Activated T-cell treated with anti-CD3 and anti-CD28 coated beads for 4 hours (primary cell): ENCODE measurements at places on chromosomes 12 and 14.

GRCh38 chr14:96204151-96205058 is at the start of gene BDKRB2:
Gene BDKRB2 (plus strand): TSS chr14:96204839. CDS start chr14:96237108, 32,269 bp downstream.
- no peak for DNase-seq

GRCh38 chr12:68667896-68668295 is 18.9 kb upstream of the NUP107 start:
- DNase-seq: no peak

- no peak for DNase-seq
Measured at GRCh38 chr12:26512213-26512612, 316.8 kb downstream of the SSPN start.

DNA sequence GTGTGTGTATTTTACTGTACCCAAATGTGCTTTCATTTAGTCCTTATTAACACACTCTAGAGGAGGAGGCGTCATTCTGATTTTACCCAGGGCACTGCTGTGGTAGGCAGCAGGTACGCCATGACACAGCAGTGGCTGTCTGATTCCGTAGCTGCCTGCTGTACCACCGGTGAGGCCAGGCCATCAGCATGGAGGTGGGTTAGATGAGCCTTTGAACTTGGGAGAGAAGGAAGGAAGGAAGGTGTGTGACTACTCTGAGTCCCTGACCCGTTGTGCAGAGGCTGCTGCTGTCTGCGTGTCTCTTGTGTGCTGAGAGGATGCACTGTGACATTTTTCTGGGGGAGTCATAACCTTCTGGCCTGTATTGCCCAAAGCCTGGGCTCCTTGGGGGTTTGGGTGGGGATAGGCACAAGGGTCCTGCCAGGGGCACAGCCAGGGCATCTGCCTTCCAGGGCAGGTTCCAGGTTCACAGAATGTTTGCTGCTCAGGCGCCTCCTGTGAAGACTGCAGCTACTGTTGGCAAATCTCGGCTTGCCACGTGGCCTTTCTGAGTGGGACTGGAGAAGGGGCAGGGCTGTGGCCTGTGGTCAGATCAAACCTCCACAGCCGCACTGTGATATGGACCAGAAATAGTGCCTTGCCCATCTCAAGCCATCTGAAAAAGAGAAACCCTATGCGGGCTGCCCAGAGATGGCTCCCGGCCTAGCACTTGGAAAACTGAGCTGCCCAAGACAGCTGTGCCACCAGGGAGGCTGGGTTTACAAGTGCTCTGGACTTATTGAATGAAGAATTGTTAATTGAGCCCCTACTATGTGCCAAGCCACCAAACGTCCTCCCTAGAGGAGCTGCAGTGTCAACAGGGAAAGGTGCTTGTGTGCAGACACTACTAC is 47.1 kb downstream of the MLXIP start:
- no peak for DNase-seq

DNA sequence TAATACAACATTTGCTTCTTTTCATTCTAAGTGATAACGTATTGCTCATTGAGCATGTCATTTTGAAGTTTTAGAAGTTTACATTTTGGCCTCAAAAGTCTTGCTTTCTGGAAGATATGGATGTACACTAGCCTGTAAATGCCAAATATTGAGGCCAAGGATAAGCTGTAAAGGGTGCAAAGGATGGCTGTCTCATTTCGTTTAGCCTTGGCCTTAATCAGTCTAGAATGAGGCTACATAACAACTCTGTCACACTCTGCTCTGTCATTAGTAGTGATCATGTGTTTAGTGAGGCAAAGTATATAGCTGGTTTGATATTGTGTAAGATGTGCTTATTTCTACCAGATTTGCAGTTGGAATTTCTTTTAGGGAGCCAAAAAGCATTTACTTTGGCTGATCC is 344.5 kb downstream of the TMTC2 start:
- DNase-seq: no peak

DNA sequence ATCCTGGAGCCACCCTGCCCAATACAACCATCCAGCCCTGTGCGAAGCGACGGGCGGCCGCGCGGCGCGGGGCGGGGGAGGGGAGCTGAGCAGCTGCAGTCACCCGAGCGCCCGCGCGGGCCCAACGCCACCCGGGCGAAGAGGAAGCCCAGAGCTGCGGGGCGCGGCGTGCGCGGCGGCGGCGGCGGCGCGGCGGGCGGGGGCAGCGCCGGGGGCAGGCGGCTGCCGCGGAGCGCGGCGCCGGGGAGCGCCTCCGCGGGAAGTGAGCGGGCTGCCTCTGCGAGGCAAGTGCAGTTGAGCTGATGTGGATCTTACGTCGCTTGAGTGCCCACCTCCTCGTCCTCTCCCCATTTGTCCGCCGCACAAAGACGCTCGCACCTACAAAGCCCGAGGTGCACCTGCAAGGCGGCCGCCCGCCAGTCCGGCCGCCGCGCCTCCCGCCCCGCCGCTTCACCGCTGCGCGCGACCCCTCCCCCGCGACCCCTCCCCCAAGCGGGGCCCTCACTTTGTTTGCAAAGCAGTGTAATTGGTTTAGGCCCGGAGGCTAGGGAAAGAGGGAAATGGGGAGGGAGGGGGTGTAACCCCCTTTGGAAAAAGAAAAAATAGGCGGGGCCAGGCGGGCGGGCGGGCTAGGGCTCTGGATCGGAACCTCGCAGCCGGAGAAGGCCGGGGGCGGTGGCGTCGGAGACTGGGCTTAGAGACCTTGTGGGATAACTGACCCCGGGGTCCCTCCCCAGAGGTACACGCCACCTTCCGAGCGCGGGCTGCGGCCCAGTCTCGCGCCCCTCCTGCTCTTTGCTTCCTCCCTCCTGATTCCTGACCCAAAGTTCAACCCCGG is at the start of the genes FOXA1 and TTC6:
FOXA1 (minus strand) TSS at position 279 of the 838 bp plus-strand sequence; CDS start at position 2, 277 bp downstream.
TTC6 (plus strand) TSS at position 659 of the 838 bp plus-strand sequence. CDS start 26,436 bp downstream, outside the sequence.
- no peak for DNase-seq

- no peak for DNase-seq
Measured at GRCh38 chr14:83425706-83426105, 1892.1 kb upstream of the SEL1L start.

DNA sequence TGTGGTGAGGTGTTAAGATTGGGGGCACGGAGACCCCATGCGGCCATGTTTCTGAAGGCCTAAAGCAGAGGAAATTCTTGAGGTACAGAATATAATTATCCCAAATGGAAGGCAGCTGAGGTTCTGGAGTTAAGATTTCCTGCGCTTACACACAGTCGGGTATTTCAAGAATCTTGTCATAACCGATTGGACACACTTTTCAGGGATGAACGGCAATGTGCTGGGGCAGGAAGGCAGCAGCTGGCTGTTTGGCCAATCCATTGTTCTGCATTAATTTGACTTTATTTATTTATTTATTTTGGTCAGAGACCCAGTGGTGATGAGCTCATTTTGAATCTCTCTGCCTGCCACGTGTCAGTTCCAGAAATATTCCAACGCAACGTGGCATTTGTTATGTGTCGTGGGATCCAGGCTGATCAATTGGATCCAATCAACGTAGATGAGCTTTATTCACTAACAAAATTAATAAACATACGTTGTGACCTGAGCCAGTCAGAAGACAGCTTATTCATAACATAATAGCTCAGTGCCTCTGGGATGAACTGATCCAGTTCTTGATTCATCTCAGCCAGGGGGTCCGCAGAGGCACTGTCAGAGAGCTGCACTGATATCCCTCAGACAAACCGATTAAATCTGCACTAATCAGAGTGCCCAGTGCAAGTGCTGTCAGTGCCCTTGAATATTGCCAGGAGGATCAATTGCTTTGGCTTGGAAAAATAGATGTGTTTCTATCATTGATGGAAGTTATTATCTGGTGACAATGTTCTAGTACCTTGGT is 181.0 kb downstream of the KTN1 start:
- DNase-seq: no peak

DNA sequence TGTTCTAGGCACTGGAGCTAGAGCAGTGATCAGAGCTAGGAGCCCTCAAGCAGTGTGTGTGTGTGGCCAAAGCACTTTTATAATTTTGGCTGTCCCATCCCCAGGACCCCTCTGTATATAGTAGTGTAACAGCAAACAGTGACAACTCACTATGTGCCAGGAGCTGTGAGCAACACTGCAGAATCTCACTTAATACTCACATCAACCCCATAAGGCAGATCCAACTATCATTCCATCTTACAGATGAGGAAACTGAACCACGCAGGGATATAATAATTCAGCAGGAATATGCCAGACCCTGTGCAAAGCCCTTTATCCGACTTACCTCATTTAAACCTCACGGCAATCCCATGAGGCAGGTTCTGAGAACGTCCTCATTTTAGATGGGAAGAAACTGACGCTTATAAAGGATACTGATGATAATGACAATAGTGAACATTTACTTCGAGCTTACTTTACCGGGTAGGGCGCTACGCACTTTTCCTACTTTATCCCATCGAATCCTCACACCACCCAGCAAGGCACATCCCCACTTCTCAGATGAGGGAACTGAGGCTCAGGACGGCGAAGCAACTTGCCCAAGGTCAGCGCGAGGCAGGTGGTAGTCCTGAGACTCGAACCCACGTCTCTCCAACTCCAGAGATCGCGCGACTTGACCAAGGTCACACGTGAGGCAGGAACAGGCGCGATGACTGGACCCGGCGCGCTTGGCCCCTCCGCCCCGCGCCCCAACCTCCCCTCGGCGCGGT is 687 bp downstream of the RAB35 start:
- no peak for DNase-seq

DNA sequence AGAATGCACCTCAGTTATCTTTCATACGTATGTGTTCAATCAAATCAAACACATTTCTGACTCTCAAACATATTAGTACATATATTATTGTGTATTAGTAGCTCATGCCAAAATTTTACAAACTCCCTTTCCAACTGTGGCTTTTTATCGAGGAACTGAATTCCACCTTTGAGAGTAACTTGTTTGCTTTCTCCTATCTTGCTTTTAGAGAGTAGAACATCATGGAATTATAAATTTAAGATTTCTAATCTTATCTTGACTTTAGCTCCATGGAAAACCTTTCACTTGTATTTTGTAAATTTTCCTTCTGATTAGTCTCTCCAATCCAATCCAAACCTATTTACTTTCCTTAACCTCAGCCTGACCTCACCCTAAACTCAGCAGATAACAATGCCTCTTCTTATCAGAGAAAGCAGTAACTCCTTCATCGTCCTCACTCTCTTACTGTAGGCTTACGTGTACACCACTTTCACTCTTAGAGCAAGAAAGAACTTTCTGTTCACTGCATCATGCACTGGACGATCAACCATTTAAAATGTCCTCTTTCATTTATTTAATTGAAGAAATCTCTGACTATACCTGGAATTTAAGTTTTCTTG is 164.5 kb downstream of the TMTC3 start:
- no peak for DNase-seq

- no peak for DNase-seq
Measured at GRCh38 chr12:100737168-100737567, 57.4 kb upstream of the ANO4 start.

DNA sequence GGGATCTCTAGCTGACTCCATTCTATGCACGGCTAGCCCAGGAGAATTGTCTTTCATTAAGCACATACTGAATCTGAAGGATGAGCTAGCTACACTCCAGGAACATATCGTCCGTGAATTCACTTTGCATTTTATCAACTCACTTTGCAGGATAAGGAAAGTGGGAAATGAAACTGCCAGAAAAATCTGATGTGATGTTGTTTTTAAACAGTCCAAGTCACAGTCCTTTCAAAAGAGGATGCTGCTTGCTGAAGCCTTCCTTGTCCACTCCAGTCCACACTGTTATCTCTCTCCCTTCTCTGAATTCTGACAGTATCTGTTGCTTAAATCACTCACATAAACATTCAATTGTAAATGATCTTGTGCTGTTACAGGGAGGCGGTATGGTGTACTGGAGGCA is 12.7 kb upstream of the TMCC3 start:
- no peak for DNase-seq

DNA sequence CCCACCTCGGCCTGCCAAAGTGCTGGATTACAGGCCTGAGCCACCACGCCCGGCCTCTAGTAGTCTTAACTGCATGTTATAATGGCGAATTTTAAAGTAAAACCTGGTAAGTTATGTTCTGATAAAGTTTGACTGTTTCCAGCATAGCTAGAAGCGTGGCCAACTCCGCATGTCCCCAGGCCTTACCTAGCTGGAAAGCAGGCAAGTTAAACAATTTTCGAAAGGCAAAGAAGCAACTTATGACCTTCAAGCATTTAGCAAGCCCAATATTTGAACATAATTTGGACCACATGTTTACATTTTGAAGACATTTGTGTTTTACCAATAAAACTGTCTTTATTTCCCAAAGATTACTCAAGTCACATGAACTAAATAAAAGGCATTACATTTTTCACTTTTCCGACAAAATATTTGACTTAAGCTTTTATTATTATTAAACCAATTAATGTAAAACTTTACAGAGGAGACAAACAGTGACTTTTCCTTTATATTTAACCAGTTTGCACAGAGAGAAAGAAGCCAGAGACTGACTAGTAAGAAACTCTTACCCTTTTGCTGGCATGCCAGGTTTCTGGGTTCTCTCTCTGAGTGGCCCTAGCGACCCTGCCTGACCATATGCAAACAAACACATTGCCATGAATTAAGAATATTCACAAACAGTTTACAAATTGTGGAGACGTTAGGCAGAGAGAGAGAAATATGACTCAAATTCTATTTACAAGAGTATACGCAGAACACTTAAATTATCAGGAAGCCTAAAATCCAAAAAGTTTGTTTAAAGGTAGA is 106.3 kb downstream of the RIN3 start:
- DNase-seq: no peak

- DNase-seq: no peak
Measured at GRCh38 chr12:30197392-30198057, 413.8 kb upstream of the TMTC1 start.

GRCh38 chr12:131857908-131858850 is 30.0 kb downstream of the MMP17 start:
- DNase-seq: no peak

GRCh38 chr12:66141299-66141698 is 10.7 kb upstream of the LLPH start:
- no peak for DNase-seq

GRCh38 chr14:102140750-102141145 is 1.1 kb downstream of the WDR20 start:
- DNase-seq: no peak

DNA sequence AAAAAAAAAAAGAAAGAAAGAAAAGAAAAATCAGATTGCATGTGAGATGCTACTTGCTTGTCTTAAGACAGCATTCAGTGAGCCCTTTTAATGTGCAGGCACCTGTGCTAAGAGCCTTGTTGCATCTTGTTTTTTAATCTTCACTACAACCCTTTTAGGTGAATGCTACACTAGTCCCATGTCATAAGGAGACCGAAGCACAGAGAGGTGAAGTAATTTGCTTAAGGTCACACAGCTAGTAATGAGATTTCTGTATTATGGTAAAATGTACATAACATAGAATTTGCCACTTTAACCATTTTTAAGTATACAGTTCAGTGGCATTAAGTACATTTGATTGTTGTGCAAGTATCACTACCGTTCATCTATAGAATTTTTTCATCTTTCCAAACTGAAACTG is 32.1 kb upstream of the PWP1 start:
- no peak for DNase-seq

DNA sequence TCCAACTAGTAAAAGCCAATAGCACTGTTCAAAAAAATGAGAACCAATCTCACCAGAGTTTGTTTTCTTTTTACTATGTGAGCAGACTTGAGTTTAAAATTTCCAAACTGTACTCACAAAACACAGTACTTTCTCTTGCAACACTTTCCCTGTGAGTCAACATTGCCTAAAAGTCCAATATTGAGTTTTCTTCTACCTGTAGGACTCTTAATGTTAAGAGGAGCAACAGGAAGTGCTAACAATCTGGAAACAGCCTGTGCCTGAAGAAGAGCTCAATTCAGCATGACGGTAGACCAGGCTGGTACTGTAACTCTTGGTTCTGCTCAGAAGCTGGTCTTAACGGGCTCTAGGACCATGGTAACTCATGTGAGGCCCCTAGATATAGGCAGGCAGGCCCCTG is 144.3 kb downstream of the MED13L start:
- DNase-seq: no peak

GRCh38 chr14:92937051-92937937 is 14.3 kb downstream of the CHGA start:
- no peak for DNase-seq
